ENCODE measurements at places on chromosomes 1 and 21. TPM values are rescaled to one million over a fixed set of nuclear protein-coding genes. Genes with fewer than 3 reads are reported as not detected.
A peak's percentile ranks its signal among the peaks of the same experiment; 100 is the strongest.

- DNase-seq: no peak
Measured at GRCh38 chr1:100629391-100629790, 90.2 kb upstream of the VCAM1 start.

GRCh38 chr21:27333096-27333495 is 366.2 kb upstream of the ADAMTS5 start:
- DNase-seq: no peak

Gene TDRD10
- 3.3 TPM for total RNA-seq

DNA sequence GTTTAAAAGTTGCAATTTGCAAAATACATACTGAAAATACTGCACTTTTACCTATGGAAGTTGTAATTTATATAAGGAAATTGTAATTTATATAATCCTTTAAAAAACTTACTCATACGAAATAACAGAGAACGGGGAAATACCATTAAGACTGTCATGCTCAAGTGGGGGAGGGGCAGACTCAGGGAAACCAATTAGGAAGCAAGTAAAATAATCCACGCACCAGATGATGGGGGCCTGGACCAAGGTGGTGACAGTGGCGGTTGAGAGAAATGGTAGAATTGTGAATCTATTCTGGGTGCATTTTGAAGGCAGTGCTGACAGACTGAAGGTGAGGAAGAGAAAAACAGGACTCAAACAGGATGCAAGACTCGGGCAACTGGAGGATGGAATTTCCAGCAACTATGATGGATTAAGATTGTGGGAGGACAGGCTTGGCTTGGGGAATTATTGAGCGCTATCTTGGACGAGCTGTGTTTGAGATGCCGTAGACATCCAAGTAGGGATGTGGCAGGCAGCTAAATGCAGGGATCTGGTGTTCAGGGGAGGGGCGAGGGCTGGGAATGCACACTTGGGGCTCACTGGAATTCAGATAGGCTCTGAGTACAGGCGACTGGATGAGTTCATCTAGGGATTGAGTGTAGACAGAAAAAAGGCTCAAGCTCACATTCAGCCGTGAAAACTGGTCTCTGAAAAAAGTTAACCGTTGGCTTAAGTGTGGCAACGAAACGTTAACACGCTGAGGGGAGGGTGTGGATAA is 977 bp downstream of the LCA5L start:
- no peak for DNase-seq

- no peak for DNase-seq
Measured at GRCh38 chr1:98260839-98261238, 340.0 kb upstream of the DPYD start.

DNA sequence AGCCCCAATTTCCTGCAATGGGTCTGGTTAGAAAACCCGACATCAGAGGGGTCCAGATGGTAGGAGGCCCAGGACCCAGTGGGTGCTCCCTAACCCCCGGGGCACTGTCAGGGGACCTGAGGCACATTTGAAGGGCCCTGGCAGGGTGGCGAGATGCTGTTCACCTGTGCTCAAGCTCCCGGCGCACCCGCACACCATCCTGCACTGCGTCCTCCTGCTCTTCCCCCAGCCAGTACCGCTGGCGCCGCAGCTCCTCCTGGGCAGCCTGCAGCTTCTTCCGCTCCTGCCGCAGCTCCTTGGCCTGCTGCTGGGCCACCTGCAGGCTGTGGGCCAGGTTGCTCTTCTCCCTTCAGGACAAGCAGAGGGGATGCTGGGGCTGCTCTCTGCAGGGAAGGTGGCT is 36.0 kb downstream of the RNU1-1 start:
- DNase-seq: no peak

Gene SEC22B
- total RNA-seq: 35.2 TPM

- no peak for DNase-seq
Measured at GRCh38 chr1:156860113-156860627, 495 bp upstream of the NTRK1 start.

DNA sequence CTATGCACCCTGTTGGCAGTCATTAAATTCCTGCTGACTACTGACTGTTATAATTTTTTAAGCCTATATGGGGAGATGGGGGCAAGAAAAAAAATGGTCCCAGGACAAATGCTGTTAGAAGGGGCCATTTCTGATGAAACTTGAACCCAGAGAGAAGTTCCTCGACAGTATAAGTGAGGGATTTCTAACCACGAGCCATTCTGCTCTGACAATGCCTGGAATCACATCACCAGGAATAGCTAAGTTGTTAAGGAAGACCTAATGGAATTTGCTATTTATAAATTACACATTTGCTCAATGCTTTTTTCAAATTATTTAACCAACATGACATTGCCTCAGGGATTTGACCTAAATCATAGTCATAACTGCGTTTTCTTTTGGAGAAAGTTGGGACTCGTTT is 55.2 kb downstream of the LHX9 start:
- no peak for DNase-seq

- DNase-seq: no peak
Measured at GRCh38 chr1:97308131-97308530, 586.5 kb downstream of the PTBP2 start.

GRCh38 chr1:53663529-53664300 is 75.2 kb downstream of the GLIS1 start:
- no peak for DNase-seq

- peak; percentile 86 for DNase-seq
Measured at GRCh38 chr1:153506831-153507413, 28.9 kb downstream of the S100A6 start.

DNA sequence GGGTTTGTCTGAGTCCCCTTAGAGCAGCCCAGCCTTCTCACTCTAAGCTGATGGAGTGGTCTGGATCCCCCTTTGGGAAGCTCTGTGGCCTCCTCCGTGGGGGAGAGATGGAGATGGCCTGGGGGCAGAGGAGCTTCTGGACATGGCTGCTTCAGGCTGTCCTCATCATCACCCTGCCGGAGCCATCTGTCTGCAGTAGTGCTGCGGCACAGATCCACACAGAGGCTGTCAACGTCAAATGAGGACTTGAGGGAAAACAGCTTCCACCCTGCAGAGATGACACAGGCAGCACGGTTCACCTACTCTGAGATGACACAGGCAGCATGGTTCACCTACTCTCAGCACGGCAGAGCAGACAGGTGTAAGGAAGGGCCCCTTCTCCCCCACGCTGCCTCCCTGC is 134.3 kb downstream of the IGSF21 start:
- no peak for DNase-seq

- DNase-seq: no peak
Measured at GRCh38 chr1:195965036-195965435, 643.2 kb downstream of the KCNT2 start.

DNA sequence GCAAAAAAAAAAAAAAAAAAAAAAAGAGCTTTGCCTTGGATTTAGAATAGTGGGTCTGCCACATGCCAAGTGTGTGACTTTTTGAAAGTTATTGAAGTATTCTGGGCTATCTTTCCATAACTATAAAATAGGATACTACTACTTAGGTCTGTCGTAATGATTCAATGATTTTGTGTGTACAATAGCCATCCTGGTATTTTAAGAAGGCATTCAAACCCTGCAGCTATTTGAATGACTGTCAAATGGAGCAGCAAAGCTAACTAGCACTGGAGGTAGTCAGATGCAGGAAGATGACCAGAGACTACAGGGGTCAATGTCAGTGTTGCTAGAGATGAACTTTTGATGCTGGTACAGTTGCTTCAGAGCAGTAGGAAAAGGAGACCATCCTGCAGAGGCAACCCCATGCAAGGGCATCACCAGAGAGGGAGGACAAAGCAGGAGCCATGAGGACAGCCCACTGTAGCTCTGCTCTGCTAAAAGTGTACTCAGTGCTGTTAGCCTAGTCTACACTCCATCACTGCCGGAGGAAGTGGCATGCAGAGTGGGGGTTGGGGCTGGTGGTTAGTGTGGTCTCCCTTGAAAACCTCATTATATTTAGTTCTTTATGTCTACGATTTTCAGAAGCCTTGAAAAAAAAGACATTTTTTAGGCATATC is 29.0 kb downstream of the DUSP10 start:
- DNase-seq: no peak

- no peak for DNase-seq
Measured at GRCh38 chr1:113207019-113207418, 134.0 kb downstream of the LRIG2 start.

Gene GBP5
- 2.3 TPM for total RNA-seq

Gene ZNF593OS
- not detected for total RNA-seq

GRCh38 chr1:175035865-175036264 is 12.6 kb upstream of the MRPS14 start:
- DNase-seq: no peak

Gene BARHL2
- total RNA-seq: not detected

- no peak for DNase-seq
Measured at GRCh38 chr1:1038694-1039093, 18.8 kb downstream of the AGRN start.

Gene SPATA45
- not detected for total RNA-seq

Gene TMEM81
- total RNA-seq: 1.5 TPM

Gene A3GALT2
- not detected for total RNA-seq

Gene CFAP126
- total RNA-seq: not detected

Gene BACE2
- 52.9 TPM for total RNA-seq

- DNase-seq: no peak
Measured at GRCh38 chr1:4709641-4710040, 55.2 kb downstream of the AJAP1 start.

DNA sequence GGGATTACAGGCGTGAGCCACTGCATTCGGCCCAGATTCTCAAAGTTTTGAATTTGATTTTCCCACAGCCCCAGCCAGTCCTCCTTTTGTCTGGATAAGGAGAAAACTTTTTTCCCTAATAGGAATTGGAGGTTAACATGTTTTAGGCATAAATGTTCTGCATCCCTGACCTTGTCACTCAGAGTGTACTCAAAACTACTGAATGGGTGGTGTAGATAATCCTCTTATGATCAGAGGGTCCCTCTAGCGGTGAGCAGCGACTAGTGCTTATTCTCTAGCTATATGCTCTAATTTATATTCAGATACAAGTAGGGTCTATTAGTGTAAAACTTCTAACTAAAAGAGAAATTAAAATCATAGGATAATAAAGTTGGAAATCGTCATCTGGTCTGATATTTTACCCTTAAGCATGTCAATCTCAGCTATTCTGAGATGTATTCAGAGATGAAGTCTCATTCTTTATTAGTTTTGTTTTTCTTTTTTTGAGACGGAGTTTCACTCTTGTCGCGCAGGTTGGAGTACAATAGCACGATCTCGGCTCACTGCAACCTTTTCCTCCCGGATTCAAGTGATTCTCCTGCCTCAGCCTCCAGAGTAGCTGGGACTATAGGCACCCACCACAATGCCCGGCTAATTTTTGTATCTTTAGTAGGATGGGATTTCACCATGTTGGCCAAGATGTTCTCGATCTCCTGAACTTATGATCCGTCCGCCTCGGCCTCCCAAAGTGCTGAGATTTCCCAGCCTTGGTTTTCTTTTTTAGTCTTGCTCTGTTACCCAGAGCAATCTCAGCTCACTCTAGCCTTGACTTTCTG is 2.7 kb upstream of the PSMD4 start:
- peak; percentile 52 for DNase-seq

DNA sequence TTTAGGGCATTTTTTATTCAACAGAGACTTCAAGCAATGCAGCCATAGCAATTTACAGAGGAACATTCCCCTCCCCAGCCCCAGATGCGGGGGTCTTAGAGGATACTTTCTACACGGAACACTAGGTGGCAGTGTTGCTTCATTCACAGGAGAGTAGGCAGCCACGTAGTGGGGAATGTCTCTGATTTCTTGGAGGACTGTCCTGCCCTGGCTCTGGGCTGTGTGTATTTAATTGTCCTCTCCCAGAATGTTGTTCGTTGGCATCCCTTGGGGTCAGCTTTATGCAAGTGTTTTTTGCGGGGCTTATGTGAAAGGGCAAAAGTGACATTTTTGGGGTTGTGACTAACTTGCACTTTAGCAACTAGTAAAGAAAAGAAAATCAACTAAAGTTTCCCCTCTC is 96.9 kb downstream of the PAPPA2 start:
- DNase-seq: peak; percentile 51

Gene CFHR2
- not detected for total RNA-seq

GRCh38 chr1:160166166-160166868 is 14.9 kb downstream of the ATP1A4 start:
- no peak for DNase-seq

DNA sequence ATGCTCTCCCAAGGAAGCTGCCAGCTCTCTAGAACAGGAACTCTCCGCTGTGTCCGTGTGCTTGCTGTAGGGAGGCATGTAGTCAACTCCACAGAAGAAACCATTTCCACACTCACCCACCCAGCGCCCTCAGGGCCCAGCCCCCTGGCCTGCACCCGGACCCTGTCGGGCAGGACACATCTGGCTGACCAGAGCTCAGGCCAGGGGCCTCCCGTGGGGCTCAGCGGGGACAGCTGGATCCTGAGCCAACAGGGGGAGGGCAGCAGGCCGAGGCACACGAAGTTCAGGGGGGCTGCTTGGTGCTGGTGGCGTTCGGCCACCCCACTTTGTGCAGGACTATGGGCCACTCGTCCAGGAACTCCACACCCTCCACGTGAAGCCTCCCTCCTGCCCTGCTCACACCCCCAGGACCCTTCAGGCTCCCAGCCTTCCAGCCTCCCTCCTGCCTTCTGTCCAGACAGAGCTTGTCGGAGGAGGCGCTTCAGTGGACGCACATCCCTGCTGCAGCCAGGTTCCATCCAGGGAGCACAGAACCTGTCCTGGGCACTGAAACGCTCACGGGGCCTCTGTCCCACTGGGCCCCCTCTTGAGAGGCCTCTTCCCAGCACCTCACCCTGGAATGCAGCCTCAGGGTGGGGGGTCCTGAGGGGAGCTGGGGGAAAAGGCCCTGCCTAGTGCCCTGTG is 15.0 kb upstream of the FAAP20 start:
- DNase-seq: peak; percentile 49

Gene IL19
- total RNA-seq: not detected

Gene GALE
- 77.2 TPM for total RNA-seq

Gene IL24
- total RNA-seq: not detected

Gene CLCN6
- 25.9 TPM for total RNA-seq

GRCh38 chr1:53025034-53025768 is 36.8 kb upstream of the PODN start:
- peak; percentile 44 for DNase-seq

GRCh38 chr1:119327094-119327449 is 41.5 kb upstream of the HAO2 start:
- no peak for DNase-seq

- no peak for DNase-seq
Measured at GRCh38 chr1:21937034-21937371, at the start of gene HSPG2. TSS of gene HSPG2 (minus strand) at chr1:21937310. CDS start at chr1:21937217, 93 bp downstream.

Gene SF3B4
- 54.2 TPM for total RNA-seq

DNA sequence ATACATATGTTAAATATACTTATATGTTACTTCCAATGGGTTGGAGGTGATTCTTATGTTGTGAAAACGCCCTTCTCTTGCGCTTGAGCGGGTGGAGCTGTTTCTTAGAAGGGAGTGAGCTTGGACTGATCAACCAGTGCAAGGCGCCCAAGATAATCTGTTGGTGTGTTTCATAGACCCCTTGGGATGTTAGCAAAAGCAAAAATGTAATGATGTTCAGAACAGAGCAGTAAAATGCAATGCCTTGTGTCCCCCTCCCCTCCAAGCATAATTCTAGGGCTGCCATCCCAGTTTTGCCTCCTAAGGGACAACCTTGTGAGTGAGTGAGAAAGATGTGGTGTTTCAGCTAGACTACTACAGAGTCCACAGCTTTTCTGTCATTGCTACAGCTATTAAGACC is 6.2 kb upstream of the CD34 start:
- DNase-seq: no peak

All from ureter (tissue), 1 donor.